NCI-H2081 (cell line): ENCODE measurements at places on chromosomes 7 and 10.
A peak's percentile ranks its signal among the peaks of the same experiment; 100 is the strongest.

GRCh38 chr7:114979388-114979787 lies 57.5 kb downstream of the MDFIC start:
- no peak for DNase-seq

DNA sequence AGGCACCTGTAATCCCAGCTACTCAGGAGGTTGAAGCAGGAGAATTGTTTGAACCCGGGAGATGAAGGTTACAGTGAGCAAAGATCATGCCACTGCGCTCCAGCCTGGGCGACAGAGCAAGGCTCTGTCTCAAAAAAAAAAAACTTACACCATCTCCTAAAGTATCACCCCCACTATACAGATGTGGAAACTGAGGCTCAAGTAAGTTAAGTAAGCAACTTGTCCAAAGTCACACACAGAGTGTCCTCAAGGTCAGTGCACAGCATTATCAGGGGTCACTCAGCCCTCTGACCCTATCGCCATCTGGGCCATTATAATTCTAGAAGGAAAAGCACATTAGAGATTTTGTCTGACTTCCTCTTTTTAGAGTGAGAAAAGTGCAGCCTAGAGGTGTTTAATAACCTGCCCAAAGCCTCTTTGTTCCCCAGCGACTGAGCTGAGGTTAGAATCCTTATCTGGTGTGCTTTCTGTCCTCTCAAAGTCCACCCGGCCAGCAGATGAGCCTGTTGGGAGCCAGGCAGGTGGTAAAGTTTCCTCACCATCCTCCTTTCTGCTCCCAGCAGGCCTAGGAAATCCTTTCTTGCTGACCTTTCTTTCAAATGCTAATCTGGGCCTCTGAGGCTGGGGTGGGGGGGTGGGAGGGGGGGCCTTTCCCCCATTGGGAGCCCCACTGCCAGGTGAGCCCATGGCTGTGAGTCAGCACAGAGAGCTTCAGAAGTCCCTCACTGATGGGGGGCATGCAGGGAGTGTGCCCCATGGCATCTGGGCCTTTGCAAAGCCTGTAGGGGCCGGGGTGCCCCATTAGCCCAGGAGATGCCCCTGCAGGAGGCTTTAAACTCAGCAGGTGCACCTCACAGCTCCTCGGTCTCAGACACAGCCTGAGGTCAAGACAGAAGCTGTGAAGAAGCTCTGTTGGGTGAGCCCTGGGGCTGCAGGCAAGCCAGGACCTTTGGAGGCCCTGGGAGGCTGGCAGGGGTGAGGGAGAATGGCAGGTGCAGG lies 12.0 kb upstream of the KCNMA1 start:
- no peak for DNase-seq

- no peak for DNase-seq
Measured at GRCh38 chr10:49309691-49310411, 10.9 kb downstream of the C10orf71 start.

DNA sequence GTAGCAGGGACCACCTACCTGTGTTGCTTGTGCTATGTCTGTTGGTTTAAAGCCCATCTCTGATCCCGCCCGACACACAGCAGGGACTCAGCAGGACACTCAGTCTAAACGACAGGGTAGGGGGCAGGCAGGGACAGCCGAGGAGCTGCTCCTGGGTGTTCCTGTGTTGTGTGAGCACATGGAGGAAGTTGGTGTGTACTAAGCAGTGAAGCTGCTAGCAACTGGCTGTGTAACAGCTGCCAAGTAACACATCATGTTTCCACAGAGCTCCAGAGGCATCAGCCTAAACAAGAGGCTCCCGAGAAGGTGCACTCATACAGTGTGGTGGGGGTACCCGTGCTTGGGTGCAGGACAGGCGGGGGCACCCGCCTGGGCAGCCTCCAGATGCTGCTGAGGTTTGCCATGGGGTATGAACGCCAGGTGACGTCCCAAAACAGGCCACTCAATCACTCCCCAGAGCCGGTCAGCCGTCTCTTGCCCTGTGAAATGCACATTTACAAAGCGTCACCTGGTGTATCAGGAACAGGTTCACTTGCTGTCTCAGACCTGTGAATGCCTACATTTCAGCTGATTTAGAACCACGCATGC lies 59.6 kb downstream of the PTPRN2 start:
- peak; percentile 92 for DNase-seq

DNA sequence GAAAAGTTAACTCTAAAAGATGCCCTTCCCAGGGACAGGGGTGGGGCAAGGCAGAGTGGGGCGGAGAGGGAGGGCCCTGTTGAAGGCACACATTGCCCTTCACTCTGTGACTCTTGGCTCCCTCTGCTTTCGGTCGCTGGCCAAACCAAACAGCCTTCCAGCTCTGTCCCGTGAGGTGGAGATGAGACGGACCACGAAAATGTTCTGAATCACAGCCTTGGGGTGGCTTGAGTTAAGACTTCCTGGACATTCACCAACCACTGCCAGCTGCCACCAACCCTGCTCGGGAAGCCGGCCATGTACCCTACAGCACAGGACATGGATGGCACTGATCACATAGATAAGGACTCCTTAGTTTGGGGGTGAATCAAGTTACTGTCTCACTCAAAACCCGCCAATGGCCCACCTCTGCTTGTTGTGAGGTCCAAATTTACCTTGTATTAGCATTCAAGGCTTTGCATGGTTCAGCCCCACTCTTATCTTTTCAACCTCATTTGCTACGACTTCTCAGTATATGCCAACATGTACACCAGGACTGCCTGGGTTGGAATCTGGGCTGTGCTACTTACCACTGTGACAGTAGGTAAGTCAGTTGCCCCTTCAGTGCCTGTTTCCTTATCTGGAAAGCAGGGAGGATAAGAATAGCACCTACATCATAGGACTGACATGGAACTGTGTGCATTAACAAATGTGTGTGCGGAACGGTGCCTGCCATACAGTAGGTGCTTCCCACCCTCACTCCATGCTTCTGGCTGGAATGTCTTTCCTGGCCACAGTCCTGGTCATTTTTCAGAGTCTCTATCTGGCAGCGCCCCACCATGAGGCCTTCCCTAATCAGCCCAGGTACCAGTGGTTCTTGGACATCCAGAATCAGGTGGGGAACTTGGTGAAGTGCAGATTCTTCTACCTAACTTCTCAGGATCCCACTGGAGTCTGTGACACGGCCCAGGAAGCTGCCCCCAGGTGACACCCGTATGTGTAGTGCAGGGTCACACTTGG lies 28.0 kb downstream of the ITPRIP start:
- no peak for DNase-seq

DNA sequence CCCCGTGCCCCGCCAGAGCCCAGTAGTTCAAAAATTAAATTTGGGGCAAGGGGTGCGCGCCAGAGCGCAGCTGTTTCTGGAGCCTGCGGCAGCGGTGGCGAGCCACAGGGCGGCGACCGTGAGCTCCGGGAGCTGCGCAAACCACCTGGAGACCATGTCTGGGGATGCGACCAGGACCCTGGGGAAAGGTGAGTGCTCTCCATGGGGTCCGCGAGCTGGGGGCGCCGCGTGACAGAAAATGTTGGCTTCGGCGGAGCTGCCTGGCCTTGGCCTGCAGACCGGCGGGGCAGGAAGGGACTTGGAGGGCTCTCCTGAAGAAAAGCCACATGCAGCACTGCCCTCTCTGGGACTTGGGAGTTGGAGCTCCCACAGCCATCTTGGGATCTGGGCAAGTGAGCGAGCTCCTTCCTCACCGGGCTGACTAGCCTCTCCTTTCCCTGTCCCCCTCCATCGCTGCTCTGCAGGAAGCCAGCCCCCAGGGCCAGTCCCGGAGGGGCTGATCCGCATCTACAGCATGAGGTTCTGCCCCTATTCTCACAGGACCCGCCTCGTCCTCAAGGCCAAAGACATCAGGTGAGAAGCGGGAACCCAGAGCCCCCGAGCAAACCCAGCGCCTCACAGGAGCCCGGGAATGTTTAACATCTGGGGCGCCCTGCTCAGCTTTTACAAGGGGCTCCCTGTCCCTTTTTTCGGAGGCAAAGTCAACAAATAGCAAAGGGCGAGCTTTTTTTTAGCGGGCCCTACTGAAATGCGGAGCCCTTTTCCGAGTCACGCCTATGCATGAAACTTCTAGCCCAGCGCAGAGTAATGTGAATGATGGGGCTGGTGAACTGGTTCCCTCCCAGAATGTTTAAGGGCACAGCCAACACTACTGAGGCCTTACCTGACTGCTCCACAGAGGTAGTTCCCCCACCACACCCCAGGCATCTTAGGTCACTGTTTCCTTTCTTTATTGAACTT lies 6.1 kb downstream of the GSTO2 start:
- DNase-seq: no peak

DNA sequence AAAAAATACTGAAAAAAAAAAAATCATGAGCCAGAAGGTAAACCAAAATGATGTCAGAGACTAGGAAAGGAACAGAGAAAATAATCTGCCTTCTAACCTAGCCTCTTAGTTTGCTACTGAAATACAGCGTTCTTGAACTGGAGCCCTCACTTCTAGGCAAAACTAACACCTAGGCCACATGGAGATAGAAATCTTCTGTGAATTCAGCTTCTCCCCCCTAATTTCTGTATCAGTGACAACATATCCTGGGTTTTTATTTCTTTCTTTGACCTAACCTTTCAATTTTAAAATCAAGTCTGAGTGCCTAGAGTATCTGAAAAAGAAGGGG lies 100.1 kb upstream of the GLCCI1 start:
- no peak for DNase-seq

GRCh38 chr10:91551856-91552255 lies 81.0 kb downstream of the PPP1R3C start:
- DNase-seq: peak; percentile 11

DNA sequence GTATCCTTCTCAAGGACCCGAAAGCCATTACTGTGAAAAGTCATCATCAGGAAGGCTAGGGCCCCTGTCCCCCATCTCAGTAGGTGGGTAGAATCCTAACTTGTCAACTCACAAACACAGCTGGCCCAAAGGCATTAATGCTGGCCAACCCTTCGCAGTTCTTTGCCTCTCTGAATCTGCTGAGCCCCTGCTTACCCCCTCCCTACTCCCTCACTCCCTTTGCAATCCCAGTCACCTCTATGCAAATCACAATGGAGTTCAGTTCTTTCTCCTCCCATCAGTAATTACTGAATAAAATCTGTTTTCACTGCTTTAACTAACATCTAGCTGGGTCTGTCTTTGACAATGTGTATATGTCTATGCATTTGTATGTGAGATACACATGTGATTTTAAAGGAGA lies 38.1 kb upstream of the AOAH start:
- no peak for DNase-seq

DNA sequence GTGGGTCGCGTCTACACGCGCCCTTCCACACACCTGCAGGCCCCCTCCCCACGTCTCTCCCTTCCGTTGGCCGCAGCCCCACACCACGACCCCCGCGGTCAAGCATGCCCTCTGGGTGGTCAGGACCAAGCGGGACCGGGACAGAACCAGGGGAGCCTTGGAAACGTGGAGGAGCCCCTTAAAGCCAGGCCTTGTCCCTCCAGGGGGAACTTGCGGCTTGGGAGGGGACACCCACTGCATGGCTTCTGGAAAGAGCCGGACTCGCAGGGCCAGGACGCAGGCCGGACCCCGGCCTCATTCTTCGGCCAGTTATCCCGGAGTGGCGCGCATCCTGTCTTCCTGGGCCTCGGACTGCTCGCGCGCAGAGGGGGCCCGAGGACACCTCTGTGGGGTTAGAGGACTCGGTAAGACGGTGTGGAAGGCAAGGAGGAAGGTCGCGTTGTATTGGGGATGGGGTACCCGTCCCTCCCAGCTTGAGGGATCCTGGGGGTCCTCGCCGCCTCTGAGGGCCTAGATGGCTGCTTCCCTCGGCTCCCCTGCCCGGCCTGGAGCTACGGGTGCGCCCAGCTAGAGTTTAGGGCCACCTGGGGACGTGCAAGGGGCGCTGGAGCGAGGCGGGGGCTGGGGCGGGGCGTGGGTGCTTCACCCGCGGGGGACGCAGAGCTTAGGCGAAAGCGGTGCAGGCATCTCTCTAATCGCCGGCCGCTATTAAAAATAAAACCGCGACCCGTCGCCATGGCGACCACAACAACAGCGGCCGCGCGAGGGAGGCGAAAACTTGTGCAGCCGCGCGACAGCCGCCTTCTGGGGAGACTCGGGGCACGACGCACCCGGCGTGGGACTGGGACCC lies 1.8 kb upstream of the PDGFA start:
- DNase-seq: no peak

DNA sequence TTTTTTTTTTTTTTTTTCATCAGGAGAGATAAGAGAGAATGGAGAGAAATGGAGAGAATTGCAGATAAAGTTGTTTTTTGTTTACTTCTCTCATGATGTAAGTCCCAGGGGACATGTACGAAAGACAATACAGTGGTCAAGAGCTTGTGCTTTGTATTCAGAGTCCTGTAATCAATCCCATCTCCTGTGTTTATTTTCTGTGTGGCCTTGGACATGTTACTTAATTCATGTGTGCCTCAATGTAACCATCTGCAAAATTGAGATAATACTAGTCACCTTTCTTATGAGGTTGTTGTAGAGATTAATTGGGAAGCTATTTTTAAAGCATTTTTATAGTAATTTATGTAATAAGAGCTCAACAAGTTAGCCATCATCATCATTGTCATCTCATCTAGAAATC lies 117.5 kb downstream of the CDK14 start:
- no peak for DNase-seq

DNA sequence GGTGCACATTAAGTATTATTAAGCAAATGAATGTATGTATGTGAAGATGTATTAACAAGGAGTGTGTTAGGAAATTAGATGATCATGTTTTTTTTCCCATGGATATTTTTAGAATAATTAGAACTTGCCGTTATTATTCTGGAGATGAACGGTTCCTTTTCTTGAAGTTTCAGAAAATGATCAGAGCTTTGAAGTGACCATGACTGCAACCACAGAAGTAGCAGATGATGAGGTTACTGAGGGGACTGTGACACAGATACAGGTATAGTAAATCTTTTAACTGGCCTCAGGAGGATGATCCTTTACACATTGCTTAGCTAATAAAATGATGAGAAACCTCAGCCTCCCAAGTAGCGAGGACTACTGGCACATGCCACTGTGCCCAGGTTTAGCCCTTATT lies 18.6 kb downstream of the DMTF1 start:
- DNase-seq: no peak

DNA sequence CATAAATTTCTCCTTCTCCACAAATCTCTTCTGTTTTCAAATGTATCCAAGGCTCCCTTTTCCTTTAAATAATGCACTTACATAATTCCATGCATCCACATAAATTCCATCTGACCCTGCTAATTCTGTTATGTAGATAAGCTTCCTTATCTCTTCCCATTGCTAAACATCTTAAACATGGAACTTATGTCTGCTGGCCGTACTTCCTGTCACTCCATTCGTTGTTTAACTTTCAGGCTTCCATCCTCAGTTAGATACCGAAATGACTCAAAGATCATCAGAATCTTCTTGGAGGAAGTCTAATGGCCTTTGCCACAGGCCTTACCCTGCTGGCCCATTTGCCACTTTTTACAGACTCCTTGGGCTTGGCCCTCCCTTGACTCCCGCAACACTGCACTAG lies 330.9 kb downstream of the GFRA1 start:
- DNase-seq: no peak

GRCh38 chr10:17028798-17029197 lies 100.8 kb downstream of the CUBN start:
- no peak for DNase-seq

- DNase-seq: no peak
Measured at GRCh38 chr7:140540136-140540777, 61.0 kb upstream of the MKRN1 start.

- no peak for DNase-seq
Measured at GRCh38 chr10:100696477-100696901, 48.9 kb upstream of the PAX2 start.
